ENCODE measurements at places on chromosomes 5 and 9.

GRCh38 chr9:105697871-105698270 is 3.5 kb downstream of the TMEM38B start:
- DNase-seq, result no peak

- DNase-seq, result no peak
Measured at GRCh38 chr9:132439153-132439552, 29.1 kb downstream of the CFAP77 start.

- no peak for DNase-seq
Measured at GRCh38 chr5:155128786-155129512, 115.4 kb downstream of the KIF4B start.

- no peak for DNase-seq
Measured at GRCh38 chr9:129198319-129199043, 20.4 kb upstream of the IER5L start.

- DNase-seq, result no peak
Measured at GRCh38 chr5:83509540-83509939, 38.0 kb downstream of the VCAN start.

DNA sequence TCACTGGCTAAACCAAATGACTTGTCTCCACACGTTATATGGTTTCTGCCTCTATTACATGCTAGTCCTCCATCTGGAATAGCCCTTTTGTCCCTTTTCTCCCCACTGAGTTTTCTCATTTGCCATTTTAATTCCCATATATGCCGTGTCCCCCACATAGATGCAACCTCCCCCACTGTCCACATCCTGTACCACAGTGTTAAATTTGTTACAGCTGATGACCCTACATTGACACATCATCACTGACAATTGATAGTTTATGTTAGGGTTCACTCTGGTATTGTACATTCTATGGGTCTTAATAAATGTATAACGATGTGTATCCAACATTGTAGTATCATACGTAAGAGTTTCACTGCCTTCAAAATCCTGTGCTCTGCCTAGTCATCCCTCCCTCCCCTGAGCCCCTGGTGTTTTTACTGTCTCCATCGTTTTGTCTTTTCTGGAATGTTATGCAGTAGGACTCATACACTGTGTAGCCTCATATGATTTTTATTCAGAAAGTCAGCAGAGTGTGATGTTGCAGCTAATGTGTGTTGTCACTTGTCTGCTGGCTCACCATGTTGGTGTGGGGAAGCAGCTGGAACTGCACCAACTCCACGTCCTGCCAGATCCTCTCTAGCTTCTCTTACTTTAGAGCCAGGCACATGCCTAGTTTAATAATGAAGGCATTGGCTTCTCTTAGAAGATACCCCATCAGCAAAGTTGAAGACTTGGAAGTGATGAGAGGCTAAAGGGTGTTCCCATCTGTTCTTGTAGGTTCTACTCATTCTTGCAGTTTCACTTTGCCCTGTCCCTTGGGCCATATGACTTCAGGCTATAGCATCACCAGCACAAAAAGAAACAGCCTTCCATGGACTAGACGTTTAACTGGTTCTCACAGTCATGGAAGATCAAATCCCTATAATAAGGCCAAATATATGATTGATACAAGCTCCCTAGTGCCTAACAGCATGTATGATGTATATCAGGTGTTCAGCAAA is 30.2 kb downstream of the LRRC70 start:
- DNase-seq, result no peak

GRCh38 chr9:38171926-38172325 is 102.9 kb upstream of the SHB start:
- no peak for DNase-seq

GRCh38 chr9:126515001-126515872 is 98.5 kb upstream of the LMX1B start:
- DNase-seq, result no peak

DNA sequence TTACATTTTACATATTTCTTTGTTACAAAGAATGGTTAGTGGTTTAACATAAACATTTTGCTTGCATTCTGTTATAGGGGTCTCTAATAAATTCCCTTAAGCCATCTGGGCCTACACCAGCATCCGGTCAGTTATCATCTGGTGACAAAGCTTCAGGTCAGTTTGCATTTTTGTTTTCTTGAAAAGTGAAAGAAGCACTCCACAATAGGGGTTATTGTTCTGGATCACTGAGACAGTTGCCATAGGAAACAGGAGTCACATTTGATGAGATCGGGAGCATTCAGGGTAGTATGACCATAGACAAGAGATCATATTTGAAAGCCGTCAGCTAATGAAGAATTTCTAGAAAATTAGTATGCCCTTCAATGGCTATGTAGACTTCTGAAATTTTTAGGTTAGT is 63.6 kb downstream of the NUP214 start:
- no peak for DNase-seq

- no peak for DNase-seq
Measured at GRCh38 chr9:11871852-11872251, 821.3 kb upstream of the TYRP1 start.

DNA sequence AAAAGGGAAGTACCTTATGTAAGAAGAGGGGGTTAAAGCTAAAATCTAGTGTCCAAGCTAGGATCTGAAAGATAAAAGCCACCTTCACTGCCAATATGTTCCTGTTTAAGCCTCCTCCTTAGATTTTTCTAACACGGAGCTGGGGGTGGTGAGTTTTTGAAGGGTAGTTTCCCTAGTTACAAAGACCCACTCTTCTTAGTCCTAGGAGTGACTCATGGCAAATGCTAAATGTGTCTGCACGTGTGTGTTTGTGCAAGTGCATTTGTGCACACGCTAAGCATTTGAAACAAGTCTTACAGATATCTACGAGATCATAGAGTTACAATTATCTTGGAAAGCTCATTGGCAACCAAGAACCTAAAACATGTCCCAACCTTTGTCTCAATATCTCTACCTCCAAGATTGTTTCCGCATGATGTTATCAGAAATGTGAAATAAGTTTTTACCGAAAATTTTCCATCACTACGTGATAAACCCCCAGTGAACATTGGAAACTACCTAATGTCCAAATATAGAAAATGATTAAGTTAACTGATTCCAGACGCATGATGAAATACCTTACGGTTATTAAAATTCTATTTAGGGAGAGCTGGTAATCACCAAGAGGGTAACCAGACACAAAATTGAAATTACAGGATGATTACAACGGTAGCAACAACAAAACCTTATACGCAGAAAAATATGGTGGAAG is 78.0 kb upstream of the HRH2 start:
- DNase-seq, result no peak

- DNase-seq, result no peak
Measured at GRCh38 chr5:29296548-29296947, 1896.9 kb upstream of the CDH6 start.

DNA sequence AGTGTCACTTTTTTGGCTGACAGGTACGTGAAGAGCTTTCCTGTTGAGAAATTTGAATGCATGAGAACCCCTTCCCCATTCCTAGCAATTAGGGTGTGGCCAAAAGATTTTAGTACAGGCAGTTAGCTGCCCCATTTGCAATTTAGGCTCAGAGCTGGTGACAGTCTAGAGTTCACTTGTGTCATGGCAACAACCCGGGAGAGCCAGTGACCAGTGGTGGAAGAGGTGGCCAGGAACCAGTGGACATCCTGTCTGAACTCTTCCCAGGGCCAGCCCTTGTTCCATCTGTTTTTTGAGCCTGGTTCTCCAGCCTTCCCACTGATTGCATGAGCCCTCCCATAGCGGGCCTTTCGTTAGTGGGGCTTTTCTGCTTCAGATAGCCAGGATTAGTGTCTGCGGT is 2.5 kb upstream of the NEUROG1 start:
- no peak for DNase-seq

GRCh38 chr5:123810253-123810652 is 298.3 kb downstream of the CSNK1G3 start:
- no peak for DNase-seq

GRCh38 chr5:154470947-154471870 is 6.8 kb downstream of the HAND1 start:
- no peak for DNase-seq

DNA sequence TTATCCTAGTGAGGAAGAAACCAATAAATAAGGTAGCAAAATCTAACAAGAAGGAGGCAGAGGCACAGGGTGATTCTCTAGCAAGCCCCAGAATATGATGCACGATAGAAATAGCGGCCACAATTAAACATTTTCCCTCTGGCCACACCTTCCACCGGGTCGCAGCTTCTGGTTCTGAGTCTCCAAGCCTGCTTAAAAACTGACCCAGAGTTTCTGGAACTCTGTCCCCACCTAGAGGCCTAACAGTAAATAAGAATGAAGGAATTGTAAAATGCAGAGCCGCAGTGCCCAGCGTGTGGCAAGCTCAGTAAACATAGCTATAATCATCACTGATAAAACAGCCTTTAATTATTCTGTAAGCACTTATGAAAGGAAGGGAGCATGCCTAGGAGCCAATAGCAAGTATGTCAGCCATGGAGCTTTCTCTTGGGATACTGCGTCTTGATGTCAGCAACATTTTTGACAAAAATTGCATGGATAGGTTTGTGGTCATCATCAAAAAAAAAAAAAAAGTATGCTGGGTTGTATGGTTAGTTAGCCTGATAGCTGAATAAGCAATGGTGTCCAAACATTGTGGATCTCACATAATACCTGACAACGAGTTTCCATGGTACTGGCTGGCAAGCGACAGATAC is 465.5 kb downstream of the DNAH5 start:
- no peak for DNase-seq

DNA sequence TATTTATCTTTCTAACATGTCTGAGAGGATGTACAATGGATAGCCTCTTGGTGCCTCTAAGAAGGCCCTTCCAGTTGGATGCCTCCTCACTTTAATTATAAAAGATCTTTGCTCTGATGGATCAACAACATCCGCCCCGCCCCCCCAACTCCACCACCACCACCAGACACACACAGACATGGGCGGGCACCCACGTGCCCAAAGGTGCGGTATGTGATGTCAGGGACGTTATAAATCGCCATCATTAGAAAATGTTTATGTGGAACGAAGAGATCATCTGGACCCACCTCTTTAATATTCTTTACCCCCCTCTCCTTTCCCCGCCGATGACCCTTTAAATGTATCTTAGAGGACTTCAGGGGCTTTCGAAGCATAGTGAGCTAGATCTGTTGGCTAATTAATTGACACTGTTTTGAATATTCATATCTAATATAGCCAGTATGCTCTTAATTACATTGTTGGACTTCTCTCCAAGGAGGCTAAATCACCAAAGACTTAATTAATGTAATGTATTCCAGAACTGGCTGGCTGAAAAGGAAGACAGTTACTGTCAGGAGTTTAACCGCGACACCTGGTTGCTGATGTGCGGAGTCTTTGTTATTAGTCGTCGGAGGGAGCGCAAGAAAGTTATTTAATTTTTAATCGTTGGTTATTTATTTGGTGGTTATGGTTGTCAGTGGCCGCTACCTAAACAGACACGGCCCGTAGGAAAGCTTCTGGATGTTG is 6.1 kb upstream of the FOXB2 start:
- DNase-seq, result no peak

GRCh38 chr5:152736906-152737305 is 331.8 kb upstream of the NMUR2 start:
- no peak for DNase-seq

DNA sequence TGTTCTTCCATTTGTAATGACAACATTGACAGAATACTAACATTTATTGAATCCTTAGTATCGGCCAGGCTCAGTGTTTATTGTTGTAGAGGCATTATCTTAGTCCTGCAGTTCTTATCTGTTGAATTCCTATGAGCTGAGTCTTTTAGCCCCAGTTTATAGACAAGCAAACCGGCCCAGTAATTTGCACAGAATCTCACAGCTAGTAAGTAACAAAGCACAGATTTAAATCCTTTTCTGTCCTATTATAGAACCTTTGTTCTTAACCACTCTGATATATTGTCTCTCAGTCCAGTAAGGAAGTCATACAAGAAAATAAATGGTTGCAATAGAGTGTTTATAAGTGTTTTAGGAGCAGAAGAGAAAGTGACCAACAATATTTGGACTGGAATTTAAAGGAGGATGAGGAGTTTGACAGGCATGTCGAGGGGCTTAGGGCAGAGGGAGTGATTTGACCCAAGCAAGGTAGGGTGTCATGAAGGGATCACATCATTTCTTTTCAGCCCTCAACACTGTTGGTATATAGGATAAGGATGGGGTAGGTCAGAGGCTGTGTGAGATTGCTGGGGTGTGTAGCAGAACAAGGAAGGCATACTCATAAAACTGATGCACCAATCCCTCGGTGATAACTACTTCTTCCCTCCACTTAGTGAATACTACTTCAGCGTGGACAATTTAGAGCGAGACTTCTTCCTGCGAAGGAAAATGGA is 39.5 kb downstream of the LARP1 start:
- no peak for DNase-seq

GRCh38 chr5:107484281-107484680 is 186.5 kb downstream of the EFNA5 start:
- no peak for DNase-seq

- no peak for DNase-seq
Measured at GRCh38 chr5:159995907-159996306, 13.0 kb upstream of the TTC1 start.

GRCh38 chr5:37703841-37704241 is 136.0 kb downstream of the GDNF start:
- no peak for DNase-seq

- no peak for DNase-seq
Measured at GRCh38 chr5:147085409-147085808, 149.4 kb upstream of the STK32A start.

GRCh38 chr9:92961627-92962302 is 14.4 kb downstream of the FGD3 start:
- peak; percentile 11 for DNase-seq

GRCh38 chr5:138661291-138661960 is 86.2 kb upstream of the HSPA9 start:
- no peak for DNase-seq

DNA sequence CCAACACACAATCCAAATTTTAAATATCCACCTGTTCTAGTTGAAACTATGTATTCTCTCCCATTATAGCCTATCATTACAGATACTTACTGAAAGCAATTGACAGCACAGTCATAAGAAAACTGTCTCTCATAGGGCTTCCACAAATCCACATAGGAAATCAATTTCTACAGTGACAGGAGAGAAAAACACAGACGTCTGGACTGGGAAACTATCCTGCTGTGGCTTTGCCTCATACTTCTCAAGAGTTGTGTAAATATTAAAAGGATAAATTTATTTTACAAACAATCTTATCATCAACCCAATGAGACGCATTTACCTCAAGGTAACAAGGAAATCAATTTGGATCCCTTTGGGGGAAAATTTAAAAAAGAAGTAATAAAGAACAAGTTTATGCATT is 517.5 kb downstream of the EFNA5 start:
- DNase-seq, result no peak

DNA sequence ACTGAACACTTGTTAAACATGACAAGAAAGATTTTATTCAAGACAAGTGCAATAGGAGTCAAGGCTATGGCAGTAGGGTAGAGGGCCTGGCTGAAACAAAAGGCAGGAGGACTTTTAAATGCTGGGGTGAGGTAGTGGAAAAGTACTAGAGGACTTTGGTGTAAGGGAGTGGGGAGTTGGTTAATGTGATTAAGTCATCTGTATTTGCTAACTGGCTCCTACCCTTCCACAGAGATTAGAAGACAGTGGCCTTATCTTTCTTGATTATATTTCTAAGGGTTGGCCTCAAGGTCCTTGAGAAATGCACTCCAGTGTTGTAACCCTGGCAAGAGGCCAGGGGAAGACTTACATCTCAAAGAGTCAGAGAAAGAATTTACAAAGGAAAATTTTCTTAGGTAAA is 160.2 kb upstream of the FTMT start:
- DNase-seq, result no peak

- no peak for DNase-seq
Measured at GRCh38 chr5:10868956-10869355, 107.9 kb upstream of the DAP start.

Data from stimulated activated naive B cell treated with anti-CD40 and anti-IgM and Interleukin-4, amounts not matched to agents 10 μg/mL and 1 μg/mL and 100 μg/mL, for 72 hours (primary cell).